Fibroblast of the conjunctiva (primary cell): ENCODE measurements at places on chromosomes 2 and 18.

GRCh38 chr2:127081826-127082633 is 24.9 kb downstream of the BIN1 start:
- no peak for DNase-seq

- DNase-seq: no peak
These were observed 879.0 kb downstream of the DSC3 start for GRCh38 chr18:30163573-30163972.

DNA sequence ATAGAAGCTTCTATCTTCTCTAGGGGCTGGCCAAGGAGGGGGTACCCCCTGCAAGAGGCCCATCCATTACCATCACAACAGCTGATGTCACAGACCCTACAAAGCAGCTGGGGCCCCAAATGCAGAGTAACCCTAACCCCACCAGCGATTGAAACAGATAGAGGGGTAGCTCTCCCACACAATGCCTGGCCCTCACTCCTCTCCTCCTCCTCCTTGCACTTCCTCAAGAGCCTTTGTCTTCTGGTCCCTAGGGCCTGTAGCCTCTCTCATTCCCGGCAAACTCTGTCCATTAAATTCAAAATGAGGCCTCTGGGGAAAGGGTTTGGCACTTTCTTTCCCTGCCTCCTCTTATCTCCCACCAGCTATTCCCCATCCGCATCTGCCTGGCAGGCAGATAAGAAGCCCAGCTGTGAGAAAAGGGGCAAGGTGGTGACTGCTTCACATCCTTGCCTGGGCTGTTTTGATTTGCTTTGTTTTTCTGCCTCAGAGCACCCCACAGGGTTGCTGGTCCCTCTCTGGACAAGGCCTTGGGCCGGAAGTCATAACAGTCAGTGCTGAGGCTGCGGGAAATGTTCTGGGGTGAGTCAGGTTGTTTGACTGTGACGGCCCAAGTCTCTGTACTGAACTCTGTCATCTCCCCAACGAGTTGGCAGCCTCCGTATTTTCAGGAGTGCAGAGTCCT is 26.1 kb upstream of the CYP26B1 start:
- DNase-seq: no peak

DNA sequence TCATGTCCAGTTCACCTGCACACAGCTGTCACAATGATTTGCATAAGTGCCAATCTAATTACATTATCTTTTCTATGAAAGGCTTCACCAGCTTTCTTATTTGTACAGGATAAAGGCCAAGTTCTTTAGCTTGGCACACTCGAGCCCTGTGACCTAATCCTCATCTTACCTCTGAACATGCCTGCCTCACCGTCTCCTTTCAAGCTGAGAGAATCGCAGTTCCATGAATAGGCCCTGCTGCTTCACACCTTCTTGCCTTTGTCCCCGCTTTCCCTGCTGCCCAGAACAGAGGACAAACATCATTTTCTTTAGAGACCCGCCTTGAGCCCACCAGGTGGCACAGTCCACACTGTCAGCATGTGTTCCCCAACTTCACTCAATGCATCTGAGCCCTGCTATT is 1094.7 kb downstream of the BCL11A start:
- DNase-seq: no peak

GRCh38 chr2:125085904-125086303 is 1060.8 kb downstream of the CNTNAP5 start:
- DNase-seq: no peak

- no peak for DNase-seq
These were observed 19.7 kb upstream of the STPG4 start for GRCh38 chr2:47174733-47175361.

GRCh38 chr2:103788951-103789350 is 1027.1 kb downstream of the TMEM182 start:
- no peak for DNase-seq

GRCh38 chr2:114661971-114662939 is 219.8 kb downstream of the DPP10 start:
- DNase-seq: no peak

- peak; percentile 42 for DNase-seq
These were observed 10.7 kb upstream of the TAF1B start for GRCh38 chr2:9832586-9832985.

DNA sequence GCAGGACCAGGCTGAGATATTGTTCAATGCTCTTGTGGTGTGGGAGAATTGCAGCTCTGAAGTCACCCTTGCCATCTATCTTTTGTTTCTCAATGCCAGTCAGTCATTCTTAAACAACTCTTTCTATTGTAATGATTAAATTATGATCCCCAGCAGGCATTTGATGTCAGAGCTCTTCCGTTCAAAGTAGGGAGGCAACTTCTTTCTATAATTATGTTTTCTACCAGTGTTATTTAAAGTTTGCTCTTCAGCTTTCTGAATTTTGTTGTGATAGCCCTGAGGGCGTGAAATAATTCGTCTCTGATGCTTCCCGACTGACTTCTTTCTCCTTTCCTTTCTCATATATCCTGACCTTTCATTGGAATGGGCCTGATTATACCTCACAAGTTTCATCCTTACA is 161.4 kb upstream of the KLHL14 start:
- DNase-seq: no peak

DNA sequence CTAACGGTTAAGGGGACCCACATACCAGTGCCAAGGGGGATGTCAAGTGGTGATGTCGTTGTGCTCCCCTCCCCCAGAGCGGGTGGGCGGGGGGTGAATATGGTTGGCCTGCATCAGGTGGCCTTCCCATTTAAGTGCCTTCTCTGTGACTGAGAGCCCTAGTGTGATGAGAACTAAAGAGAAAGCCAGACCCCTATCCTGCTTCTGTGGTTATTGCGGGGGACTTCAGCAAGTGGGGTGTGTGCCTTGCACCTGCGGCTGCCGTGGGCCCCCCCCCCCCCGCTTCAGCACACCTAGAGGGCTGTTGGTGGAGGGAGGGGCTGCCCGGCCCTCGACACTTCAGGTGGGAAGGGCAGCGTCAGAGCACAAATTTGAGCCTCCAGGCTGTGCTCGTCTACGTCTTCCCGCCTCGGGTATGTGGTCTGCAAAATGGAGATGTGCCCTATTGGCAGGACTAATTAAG is 6.1 kb downstream of the CTDSP1 start:
- DNase-seq: no peak

DNA sequence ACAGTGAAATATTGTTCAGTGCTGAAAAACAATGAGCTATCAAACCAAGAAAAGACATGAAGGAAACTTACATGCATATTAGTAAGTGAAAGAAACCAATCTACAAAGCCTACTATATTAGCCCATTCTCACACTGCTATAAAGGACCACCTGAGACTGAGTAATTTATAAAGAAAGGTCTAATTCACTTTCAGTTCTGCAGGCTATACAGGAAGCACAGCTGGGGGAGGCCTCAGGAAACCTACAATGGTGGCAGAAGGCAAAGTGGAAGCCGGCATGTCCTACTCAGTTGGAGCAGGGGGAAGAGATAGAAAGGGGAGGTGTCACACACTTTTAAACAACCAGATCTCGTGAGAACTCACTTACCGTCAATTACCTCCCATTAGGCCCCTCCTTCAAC is 232.1 kb downstream of the TMX3 start:
- no peak for DNase-seq

DNA sequence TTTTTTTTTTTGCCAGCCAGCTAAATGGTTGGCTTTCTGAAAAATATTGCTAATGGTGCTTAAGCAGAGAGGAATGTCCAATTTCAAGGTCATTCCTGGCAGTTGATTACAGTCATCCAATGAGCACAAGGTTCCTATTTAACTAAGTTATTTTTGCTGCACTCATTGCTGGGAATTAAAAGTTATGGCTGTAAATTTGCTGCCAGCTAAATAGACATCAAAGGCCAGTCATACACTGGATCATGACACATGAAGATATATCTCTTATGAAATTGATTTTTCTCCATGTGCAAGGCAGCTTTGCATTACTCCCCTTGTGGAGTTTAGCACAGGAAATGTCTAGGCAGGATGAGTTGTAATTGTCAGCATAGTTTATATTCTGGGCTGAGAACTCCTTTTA is 1898.4 kb upstream of the CELF4 start:
- DNase-seq: no peak

- DNase-seq: peak; percentile 31
These were observed 14.8 kb upstream of the C2orf66 start for GRCh38 chr2:196823750-196824522.

DNA sequence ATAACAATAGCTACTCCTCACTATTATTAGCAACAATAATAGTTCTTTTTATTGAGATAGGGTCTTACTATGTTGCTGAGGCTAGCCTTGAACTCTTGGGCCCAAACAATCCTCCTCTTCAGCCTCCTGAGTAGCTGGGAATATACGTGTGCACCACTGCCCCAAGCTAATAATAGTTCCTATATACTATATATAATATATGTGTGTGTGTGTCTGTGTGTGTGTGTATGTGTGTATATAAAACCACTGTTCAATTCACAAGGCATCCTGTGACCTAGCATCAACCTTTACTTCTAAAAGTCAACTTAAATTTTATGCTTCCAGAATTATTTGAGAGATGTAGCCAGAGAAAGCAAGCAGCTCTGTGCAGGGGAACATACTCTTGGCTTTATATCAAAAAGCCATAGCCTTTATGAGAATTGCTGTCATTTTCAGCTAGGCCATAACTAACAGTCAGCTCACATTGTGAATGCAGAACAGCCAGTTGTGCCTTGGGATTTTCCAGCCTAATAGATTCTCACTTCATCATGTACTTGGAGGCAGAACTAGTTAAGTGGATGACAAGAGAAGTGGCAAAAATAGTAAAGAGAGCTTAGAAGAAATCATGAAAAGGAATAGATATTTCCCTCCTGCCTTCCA is 665.5 kb downstream of the NYAP2 start:
- DNase-seq: no peak

- DNase-seq: no peak
These were observed 40.0 kb upstream of the ITGA6 start for GRCh38 chr2:172387361-172387760.

DNA sequence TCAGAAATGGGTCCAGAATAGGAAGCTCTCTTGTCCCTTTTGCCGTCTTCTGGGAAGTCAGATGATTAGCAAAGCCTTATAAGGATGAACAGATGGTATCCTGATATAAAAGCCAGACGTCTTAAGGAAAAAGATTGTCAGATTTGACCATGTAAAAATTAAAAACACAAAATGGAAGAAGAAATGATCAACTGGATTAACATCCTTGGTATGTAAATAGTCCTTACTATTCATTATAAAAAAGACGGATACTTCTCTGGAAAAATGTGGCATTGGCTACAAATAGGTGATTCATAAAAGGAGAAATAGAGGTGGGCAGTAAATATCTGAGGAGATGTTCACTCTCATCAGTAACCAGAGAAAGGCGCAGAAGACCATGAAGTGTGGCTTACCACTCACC is 33.7 kb upstream of the SCLY start:
- no peak for DNase-seq

DNA sequence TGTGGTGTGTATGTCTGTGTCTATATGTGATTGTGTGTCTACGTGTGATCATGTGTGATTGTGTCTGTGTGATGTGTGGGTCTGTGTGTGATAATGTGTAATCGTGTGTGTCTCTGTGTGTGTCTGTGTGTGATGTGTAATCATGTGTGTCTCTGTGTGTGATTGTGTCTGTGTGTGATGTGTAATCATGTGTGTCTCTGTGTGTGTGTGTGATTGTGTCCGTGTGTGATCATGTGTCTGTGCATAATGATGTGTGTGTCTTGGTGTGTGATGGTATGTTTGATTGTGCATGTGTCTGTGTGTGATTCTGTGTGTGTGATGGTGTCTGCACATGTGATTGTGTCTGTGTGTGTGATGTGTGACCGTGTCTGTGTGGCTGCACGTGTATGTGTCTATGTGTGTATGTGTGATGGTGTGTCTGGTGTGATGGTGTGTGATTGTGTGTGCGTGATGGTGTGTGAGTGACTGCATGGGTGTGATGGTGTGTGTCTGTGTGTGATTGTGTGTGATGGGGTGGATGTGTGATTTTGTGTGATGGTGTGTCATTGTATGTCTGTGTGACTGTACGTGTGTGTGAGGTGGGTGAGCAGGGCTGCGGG is 78.9 kb downstream of the RTP5 start:
- DNase-seq: no peak

DNA sequence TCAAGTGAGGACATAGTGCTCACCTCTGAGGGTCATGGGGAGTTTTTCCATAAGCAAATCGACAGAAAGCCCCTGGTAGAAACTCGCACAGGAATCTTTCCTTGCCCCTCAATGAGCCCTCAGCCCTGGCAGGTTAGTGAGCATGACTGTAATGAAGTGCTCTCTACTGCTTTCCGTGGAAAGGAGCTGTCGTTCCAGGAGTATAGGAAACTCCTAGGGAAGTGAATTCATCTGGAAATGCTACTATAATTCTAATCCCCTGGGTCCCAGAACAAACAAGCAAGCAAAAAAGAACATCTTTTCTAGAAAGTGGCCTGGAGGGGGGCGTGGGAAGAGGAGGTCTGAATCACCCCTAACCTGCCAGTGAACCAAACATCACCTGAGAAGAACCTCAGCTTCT is 18.1 kb downstream of the BCL2L11 start:
- no peak for DNase-seq

DNA sequence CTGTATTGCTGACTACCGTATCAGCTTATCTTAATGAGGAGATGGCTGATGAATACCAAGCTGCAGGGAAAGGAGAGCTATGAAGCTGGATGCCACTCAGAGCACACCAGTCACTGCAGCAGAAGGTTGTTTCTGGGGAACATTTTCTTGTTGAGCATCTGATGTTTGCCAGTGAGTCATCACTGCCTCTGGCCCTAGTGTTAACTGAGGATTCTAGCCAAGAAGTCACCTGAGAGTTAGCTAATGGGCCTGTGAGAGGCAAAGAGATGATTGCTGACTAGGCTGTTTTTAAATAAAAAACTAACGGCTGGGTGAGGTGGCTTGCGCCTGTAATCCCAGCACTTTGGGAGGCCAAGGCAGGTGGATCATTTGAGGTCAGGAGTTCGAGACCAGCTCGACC is 37.9 kb downstream of the CCDC150 start:
- DNase-seq: peak; percentile 6

DNA sequence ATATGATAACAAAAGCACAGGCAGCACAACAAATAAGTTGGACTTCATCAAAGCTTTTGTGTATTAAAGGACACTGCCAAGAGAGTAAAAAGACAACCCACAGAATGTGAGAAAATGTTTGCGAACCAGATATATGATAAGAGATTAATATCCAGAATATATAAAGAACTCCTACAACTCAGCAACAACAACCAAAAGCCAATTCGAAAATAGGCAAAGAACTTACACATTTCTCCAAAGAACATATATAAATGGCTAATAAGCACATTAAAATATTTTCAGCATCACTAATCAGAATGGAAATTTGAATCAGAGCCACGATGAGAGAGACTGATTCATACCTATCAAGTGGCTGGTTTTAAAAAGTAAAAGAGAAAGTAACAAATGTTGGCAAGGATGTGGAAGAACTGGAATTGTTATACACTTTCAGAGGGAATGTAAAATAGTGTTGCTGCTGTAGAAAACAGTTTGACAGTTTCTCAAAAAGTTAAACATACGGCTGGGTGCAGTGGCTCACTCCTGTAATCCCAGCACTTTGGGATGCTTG is 25.2 kb downstream of the EPB41L5 start:
- no peak for DNase-seq

GRCh38 chr2:109460553-109461324 is 153.0 kb downstream of the SEPTIN10 start:
- DNase-seq: no peak

DNA sequence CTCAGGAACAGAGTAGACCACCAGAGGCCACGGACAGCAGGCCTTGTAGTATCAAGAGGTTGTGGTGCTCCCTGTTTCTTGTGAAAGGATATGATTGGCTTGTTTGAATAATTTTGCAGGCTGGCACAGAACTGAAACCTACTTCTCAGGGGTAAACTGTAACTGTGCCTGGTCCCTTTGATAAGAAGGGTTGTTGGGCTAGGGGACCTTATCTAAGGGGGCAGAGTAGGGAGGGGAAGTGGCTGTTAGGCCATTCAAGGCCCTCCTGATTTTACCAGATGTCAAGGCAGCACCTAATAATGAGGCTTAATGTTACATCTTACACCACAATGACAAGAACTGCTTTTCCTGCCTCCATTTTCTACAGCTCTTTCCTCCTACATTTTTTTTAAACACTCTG is 45.6 kb downstream of the GPR39 start:
- DNase-seq: no peak
